CD4-positive, alpha-beta memory T cell (primary cell): ENCODE measurements at places on chromosomes 13 and 19. TPM values are rescaled to one million over a fixed set of nuclear protein-coding genes. Genes with fewer than 3 reads are reported as not detected.

The WTIP gene
- total RNA-seq, result 0.23 TPM

The SHANK1 gene
- total RNA-seq, result not detected

The SLC10A2 gene
- not detected for total RNA-seq

The IGSF23 gene
- total RNA-seq, result not detected

The FFAR1 gene
- not detected for total RNA-seq

The SIRT6 gene
- total RNA-seq, result 27.0 TPM

The IL17D gene
- total RNA-seq, result not detected

The C5AR2 gene
- 2.9 TPM for total RNA-seq

The TEX29 gene
- total RNA-seq, result not detected

The ZNF175 gene
- 17.4 TPM for total RNA-seq

The FUT6 gene
- not detected for total RNA-seq

The ZNF625 gene
- 2.1 TPM for total RNA-seq

The CYP2A6 gene
- total RNA-seq, result 0.23 TPM

The TRPC4 gene
- total RNA-seq, result not detected

The TPRX1 gene
- total RNA-seq, result not detected

The ALDH16A1 gene
- total RNA-seq, result 32.6 TPM

The CEACAM3 gene
- not detected for total RNA-seq

The FGF22 gene
- total RNA-seq, result 1.8 TPM

The ICAM3 gene
- 193 TPM for total RNA-seq

The MAP4K1 gene
- total RNA-seq, result 361 TPM

The KANK2 gene
- total RNA-seq, result 0.39 TPM

The FXYD5 gene
- total RNA-seq, result 484 TPM

The MIA gene
- total RNA-seq, result 11.2 TPM

The ADPRHL1 gene
- 1.5 TPM for total RNA-seq

The SUGP1 gene
- total RNA-seq, result 97.5 TPM

The JSRP1 gene
- 1.5 TPM for total RNA-seq

The LILRB5 gene
- total RNA-seq, result 0.47 TPM

The GPR18 gene
- 21.5 TPM for total RNA-seq

The DKKL1 gene
- not detected for total RNA-seq

The PRDX2 gene
- total RNA-seq, result 120 TPM

The CLEC11A gene
- 1.2 TPM for total RNA-seq

The OR7D2 gene
- not detected for total RNA-seq

The ANKLE1 gene
- 5.1 TPM for total RNA-seq

The CCDC8 gene
- not detected for total RNA-seq

The KIR2DL1 gene
- not detected for total RNA-seq

The ZNF844 gene
- total RNA-seq, result 9.8 TPM

The COX7A1 gene
- not detected for total RNA-seq

The KDELR1 gene
- total RNA-seq, result 58.8 TPM

The CACNG6 gene
- not detected for total RNA-seq
